T-cell (primary cell): ENCODE measurements at places on chromosomes 3 and 15. TPM values are rescaled to one million over a fixed set of nuclear protein-coding genes. Genes with fewer than 3 reads are reported as not detected.

FRMD5 gene
- 0.09 TPM for total RNA-seq

DNASE1L3 gene
- 0.58 TPM for total RNA-seq

LMAN1L gene
- total RNA-seq = 0.43 TPM

CTXND1 gene
- total RNA-seq = not detected

ILDR1 gene
- not detected for total RNA-seq

PIGZ gene
- total RNA-seq = 0.72 TPM

ATP10A gene
- total RNA-seq = 50.0 TPM

MINDY4B gene
- not detected for total RNA-seq

FRG2C gene
- total RNA-seq = not detected

IL12A gene
- 0.57 TPM for total RNA-seq

RTP1 gene
- total RNA-seq = not detected

AGTR1 gene
- not detected for total RNA-seq

TMCO5A gene
- not detected for total RNA-seq

SENP8 gene
- total RNA-seq = 0.40 TPM

ACOX2 gene
- not detected for total RNA-seq

SNURF gene
- 25.0 TPM for total RNA-seq

XRN1 gene
- total RNA-seq = 112 TPM

TNIK gene
- 52.2 TPM for total RNA-seq

KBTBD13 gene
- total RNA-seq = not detected

GJD2 gene
- total RNA-seq = not detected

ITPKA gene
- not detected for total RNA-seq

GOLGA6C gene
- total RNA-seq = not detected

P2RY14 gene
- total RNA-seq = 0.58 TPM
